Stimulated activated CD8-positive, alpha-beta memory T cell treated with anti-CD3 and anti-CD28 coated beads, Interleukin-4, amount 100 ng/mL, for 4 hours (primary cell): ENCODE measurements at places on chromosomes 3 and 15.

DNA sequence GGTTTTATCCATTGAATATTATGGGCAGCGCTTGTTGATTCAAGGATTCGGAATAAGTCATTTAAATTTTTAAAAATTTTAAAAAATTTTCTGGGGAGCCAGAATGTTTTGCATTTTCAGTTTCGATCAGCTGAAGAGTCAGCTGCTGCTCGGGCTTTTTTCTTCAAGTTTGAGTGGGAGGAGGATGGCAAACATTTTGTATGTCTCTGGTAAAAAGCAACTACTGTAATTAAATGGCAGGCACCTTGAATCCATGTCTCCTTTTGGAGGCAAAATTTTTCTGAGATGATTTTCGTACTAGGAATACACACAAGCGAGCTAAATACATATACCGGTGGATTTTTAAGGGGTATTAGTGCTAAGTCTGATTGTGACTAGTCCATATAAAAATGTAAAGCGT lies 612 bp downstream of the C3orf38 start:
- no peak for DNase-seq

DNA sequence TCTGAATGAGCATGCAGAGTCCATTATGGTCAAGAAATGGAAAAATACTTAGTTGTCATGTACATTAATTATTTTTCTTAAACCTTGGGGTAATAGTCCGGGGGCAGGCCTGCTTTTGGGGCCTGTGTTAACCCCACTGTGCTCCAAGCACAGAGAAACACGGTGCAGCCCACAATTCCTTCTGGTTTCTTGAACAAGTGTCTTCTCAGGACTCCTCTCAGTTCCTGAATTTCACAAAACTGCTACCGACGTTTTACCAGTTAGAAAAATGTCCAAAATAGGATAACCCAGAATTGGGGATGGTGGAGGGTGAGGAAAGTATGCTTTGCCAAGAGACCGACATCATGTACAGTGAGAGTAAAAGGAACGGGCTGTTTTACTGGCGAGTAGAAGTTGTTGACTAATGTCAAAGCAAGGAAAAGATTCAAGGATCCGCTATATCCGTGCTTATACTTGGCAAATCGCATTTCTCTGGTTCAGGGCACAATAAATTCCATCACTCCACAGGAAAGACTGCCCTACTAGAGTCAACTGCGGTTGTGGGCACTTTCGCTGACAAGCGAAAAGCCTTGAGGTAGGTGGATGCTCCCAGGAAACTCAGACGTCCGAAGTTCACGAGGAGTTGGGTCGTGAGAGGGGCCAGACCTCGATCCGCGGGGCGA lies 495 bp upstream of the NXPE3 start:
- DNase-seq: no peak

DNA sequence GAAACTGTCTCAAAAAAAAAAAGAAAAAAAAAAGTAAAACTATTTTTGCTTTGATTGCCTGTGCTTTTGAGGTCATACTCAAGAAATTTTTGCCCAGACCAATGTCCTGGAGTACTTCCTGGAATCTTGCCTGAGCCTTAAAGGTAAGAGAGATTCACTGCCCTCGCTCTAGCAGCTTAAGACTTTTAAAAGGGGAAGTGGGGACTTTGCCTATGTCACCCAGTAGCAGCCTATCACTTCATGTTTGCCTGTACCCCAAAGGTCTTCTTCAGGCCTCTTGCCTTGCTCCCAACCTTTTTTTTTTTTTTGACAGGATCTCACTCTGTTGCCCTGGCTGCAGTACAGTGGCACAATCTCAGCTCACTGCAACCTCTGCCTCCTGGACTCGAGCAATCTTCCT lies 18.9 kb upstream of the GOLGB1 start:
- no peak for DNase-seq

DNA sequence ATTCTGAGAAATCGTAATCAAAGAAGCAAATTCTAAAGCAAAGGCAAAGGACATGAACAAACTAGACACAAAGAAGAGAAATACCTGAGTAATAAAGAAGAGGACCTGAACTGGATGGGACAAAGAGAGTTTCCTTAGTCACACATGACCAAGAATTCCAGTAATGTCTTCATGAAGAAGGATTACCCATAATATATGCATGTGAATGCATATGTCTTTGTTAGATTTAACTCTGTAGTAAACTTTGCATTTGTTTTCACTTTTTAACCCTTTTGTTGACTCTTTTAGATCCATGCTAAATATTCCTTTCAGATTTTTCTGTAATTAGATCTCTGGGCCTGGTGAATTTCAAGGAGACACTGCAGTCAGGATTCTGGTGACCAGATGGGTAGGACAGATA lies 279.8 kb downstream of the ARRDC4 start:
- DNase-seq: no peak

DNA sequence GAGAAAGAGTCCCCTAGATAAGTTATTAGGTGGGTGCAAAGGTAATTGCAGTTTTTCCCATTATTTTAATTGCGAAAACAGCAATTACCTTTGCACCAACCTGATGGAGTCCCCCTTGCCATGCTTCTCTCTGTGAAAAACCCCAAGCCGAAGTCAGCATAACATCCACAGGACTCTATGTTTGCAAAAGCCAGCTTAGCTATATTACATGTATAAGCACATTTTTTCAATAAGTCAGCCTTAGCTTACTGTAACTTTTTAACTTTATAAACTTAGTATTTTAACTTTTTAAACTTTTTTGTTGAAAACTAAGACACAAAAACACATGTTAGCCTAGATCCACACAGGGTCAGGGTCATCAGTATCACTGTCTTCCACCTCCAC lies 21.4 kb upstream of the MUC20 start:
- no peak for DNase-seq

DNA sequence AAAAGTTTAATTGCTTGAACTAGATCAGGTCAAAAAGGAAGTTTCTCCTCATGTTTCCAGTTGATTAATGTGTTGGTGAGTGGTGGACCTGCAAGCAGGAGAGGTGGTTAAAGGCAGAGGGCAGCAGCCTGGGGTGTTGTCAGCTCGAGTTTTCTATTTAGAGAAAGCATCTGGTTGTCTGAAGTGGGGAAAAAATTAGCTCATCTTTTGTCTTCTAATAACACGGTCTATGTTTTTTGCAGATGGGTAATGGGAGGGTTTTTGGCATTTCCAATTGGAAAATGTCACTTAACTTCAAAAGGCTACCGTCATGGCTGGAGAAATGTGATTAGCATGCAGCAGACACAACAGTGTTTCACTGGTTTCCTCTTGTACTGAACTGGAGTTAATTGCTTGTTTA lies 122.6 kb downstream of the ITPR1 start:
- DNase-seq: no peak

DNA sequence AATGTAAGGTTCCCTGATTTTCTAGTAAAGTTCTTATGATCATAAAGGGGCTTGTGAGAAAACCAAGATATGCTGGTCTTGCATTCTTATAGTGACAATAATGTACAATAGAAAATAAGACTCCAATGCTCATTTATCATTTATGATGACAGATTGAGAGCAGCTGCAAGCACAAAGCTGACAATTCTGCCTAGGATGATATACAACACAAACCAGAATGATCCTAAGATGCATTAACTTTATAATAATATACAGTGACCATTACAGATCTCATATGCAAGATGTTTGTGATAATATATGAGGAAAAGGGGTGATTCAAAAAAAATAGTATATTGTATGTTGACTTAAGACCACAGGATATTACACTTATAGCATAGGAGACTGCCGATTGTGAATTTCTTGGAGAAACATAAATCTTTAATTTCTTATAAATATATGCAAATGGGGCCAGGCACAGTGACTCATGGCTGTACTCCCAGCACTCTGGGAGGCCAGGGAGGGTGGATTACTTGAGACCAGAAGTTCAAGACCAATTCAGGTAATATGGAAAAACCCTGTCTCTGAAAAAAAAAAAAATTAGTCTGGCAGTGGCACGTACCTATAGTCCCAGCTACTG lies 387.0 kb downstream of the ZBBX start:
- DNase-seq: no peak

- no peak for DNase-seq
These were observed 235.3 kb upstream of the MRPL3 start for GRCh38 chr3:131738095-131738494.

GRCh38 chr15:72770673-72771328 lies 12.8 kb downstream of the ADPGK start:
- no peak for DNase-seq

DNA sequence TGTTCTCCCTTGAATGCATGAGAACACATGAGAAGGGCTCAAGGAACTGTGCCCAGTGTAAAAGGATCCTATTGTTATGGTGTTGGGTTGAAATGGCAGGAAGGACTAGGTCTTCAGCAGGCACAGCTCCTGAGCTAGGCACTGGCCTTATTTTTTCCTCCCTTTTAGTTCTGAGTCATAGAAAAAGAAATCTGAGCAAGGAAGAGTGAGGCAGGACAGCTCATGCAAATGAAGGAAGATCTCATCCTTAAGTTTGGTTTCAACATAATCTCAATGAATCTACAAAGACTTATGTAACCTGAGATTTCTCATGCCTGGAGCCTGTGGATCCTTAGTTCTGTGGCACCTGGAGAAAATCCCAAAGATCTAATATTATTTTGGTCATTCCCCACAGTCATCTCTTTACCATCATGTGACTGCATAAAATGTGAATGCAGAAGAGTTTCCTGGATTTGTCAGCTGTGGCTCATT lies 188.6 kb upstream of the TBL1XR1 start:
- DNase-seq: no peak

GRCh38 chr15:47991357-47991756 lies 129.4 kb upstream of the SLC24A5 start:
- DNase-seq: no peak

DNA sequence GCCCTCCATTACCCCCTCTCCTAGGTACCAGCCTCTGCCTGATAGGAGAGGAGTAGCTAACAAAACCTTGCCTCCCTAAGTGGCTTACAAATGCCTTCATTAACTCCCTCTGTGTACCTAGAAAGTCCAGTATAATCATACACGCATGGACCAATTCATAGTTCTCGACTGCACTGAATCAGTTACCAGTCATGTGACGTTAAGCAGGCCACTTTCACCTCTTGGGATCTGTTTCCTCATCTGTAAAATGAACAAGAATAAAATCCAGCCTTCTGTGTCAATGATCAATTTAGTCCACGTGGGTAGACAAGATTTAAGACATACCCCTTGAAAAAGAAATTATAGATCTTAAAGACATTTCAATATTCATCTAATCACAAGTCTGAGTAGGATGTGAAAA lies 72.2 kb downstream of the TRIM69 start:
- no peak for DNase-seq

GRCh38 chr3:29686889-29687592 lies 406.2 kb downstream of the RBMS3 start:
- no peak for DNase-seq

DNA sequence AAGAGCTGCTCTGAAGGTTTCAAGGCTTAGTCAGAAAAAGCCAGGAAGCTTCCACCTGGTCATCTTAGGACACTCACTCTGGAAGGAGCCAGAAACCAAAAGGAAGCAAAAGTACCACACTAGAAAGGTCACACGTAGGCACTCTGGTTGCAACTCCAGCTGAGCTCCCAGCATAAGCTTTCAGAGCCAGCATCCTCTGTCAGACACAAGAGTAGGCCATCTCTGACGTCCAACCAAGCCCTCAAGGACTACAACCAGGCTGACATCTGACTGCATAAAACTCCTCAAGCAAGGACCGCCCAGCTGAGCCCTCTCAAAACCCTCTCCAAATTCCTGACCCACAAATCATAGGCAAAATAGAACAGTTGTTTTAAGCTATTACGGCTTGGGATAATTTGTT lies 12.8 kb downstream of the SH3BP5 start:
- no peak for DNase-seq

GRCh38 chr3:25156626-25157025 lies 271.4 kb upstream of the RARB start:
- no peak for DNase-seq

- DNase-seq: no peak
These were observed 58.9 kb upstream of the KY start for GRCh38 chr3:134709561-134710312.

- DNase-seq: no peak
These were observed 82.3 kb upstream of the OXTR start for GRCh38 chr3:8851703-8852102.

DNA sequence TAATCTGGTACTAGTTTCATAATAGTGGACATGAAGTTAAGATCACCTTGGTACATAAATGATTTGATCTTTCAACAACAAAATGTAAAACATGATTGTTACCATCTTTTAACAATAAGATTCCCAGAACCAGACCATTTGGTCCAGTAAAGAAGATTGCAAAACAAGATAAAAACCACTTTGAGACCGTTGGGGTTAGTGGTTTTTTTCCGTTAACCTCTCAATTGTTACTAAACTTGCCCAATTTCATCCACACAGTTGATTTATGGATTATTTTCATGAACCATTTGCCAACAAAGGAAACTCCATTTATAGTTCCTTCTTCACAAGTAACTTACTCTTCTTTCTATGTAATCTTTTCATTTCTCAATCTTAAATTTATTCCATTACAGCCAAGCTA lies 53.8 kb downstream of the ATP8B4 start:
- no peak for DNase-seq

DNA sequence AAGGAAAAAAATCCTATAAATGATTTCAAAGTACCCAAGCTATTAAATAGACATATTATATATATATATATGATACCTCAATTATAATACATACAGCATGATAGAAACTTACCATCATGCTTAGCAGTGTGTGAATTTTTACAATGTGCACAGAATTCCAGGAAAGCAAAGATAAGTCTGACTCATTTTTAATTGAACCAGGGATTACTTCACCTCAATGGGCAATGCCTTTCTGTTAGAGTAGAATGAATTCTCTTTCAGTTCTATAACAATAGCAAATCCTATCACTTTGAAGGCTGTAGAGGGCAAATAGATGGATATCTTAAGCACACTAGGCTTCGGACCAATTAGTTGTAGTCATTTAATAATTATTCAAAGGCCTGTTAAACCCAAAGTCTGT lies 54.8 kb upstream of the P3H2 start:
- no peak for DNase-seq

DNA sequence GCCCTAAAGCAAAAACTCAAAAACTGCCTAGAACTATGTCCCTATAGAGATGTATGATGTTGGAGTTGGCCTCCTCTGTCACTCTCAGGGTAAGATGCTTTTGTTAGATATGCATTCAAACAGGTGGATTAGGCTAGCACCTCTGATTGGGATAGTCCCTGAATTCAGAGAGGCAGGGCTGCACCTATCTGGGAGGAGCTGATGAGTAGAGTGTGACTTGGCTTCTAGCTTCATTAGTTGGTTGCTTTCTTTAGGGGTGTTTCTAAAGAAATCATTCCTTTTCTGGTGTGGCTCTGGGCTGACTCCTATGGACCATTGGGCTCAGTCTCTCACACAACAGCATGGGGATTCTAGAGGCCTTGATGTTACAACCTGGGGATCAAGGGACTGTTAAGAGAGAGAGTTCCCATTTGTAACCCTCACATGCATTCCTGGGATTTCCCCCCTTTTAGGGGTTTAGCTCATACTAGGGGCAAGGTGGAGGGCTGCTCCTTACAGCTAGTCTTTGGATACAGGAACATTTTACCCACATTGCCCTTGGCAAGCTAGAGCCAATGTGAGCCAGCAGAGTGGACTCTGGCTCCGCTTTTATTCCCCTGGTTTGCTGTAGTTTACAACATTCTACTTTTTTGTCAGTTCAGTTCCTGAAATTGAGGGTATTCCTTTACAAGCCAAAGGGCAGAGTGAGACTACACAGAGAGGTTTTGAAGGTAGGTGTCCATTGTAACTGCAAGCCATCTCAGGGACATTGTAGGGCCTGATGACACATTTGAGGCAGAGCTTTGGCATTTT lies 7.5 kb downstream of the ZNF592 start:
- DNase-seq: no peak
